ENCODE measurements at places on chromosomes 11 and 22.

DNA sequence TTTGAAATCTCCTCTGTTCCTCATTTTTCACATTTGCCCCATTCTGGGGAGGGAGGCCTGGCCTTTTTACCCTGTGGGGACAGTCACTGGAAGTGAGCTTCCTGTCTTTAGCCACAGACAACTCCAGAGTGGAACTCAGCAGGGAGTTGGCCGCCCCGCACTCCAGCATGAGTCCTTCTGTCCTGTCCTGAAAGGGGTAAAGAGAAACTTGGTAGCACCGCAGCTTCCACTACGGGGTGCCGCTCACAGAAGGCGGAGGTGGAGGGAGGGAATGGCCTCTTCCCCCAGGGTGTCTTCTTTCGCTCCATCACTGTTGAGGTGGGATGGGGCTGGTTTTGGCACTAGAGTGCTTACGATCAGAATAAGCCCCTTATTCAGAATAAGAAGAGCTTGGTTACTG is 132.2 kb downstream of the ST3GAL4 start:
- no peak for DNase-seq

- no peak for DNase-seq
These were observed 755 bp downstream of the NRIP3 start for GRCh38 chr11:9002920-9003572.

DNA sequence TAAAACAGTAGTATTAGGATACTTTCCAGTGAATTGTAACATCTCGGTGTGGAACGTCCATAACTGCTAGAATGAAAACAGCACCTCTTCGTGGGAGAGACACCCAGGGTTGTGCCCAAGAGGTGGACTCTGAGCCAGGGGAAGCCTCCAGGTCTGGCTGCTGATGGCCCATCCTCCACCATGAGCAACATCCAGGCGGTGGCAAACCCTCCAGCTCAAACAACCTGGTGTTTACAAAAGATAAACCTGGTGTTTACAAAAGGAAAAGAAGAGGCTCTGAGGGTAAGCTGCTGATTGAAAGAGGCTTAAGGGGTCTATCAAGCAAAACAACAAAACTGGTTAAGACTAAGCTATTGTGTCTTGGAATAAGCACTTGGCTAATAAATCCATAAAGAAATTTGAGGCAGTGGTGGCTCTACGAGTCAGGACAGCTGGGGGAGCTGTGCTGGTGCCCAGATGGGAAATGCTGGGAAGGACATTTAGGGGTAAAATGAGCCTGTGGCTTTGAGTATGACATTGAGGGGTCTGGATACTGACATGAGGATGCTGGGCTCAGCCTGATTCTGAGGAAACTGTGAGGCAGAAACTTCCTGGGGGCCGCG is 909.0 kb downstream of the BRD1 start:
- DNase-seq: no peak

DNA sequence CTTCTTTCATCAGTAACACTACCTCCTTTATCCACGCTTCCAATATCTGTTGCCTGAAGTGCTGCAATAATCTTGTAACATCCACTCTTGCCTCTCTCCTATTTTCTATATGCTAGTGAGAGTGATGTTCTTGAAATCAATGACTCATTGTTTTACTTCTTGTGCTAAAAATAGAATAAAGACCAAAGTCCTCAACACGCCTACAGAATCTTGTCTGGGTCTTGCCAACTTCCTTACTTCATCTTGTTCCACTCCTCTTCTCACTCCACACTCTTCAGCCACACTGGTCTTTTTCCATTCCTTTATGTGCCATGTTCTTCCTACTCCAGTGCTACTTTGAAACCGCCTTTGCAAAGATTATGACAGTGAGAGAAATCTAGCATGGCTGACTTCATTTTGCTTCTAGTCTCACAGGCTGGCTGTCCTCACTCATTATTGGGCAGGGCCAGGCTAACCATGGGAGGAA is 136.4 kb downstream of the CCDC81 start:
- DNase-seq: no peak

DNA sequence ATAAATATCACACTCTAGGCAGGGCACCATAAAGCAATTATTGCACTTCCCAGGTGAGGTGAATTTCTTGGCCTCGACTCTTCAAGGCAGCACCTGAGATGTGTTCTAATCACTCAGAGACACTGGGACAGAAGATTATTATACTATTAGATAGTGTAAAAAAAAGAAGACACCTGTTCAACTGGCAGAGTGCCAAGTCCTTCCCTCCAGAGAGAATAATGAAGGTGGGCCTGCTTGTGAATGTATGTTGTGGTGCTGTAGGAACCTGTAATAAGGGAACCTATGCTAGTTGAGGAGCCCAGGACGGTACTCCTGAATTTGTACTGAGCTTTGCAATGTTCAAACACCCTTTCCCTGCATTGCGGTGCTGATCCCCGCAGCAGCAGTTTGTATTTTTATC is 107.5 kb downstream of the NXPE2 start:
- DNase-seq: no peak

GRCh38 chr22:41847300-41847699 is 14.4 kb downstream of the SREBF2 start:
- DNase-seq: no peak

- no peak for DNase-seq
These were observed 7.5 kb upstream of the ST3GAL4 start for GRCh38 chr11:126347751-126348668.

DNA sequence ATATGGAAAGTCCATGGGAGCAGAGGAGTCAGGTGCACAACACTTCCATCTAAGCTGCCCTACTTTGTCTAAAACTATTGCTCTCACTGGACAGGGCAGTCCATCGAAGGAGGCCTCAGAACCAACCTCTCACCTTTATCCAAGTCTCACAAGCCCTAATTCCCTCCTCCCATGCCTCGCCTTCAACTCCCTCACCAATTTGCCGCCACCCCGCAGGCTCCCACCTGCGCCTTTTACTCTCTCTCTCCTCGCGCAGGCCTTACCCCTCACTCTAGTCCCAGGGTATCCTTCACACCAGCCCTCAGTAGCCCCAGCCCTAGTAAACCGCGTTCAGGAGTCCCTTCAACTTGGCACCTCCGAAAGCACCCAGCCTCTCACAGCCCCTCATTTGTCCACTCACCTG is 451 bp downstream of the FHIP1B start:
- DNase-seq: no peak

DNA sequence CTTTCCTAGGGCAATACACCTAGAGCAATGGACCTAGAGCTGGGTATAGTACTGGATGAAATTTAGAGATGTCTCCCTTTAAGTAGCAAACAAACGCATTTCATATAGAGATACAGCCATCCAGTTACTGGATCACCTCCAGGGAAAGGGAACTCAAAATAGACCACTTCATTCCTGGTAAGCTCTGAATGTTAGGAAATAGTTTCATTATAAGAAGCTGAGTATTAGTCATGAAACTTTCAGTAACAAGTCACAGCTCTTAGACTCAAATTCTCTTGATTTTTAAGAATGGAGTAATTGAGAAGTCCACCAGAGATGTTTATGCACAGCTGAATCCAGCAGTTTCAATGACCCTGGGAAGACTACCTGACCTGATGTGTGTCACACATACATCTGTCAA is 221.9 kb downstream of the FAM76B start:
- no peak for DNase-seq

- no peak for DNase-seq
These were observed 83.1 kb upstream of the PRODH start for GRCh38 chr22:19019029-19019678.

DNA sequence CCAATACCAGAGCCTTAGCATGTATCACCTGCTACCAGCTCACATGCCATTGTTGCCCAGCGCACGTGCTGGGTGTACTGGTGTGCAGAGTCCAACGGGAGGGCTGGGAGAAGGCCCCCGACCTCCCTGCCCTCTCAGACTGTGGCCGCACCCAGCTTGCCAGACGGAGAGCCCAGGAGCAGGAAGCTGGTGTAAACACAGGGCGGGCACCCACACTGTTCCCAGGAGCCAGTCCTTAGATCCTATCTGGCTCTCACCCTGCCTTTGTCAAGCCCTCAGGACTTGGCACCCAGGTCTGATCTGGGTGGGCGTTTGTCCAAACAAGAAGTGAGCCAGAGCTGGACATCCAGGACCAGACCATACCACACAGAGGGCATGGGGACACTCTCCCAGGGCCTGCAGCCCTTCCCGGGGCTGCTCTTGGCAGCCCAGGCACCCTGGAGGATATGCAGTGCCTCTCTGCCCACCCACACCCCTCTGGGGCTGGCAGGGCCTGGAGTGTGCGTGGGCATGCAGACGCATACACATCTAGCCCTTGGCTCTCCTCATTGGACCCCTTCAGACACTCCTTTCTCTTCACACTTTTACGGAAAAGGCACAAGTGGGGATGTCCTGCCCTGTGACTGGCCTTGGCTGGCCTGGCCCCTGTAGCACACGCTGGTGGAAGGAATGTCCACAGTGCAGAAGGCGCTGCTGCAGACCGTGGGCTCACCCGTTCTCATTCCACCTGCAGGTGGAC is 19.9 kb upstream of the CLDN5 start:
- no peak for DNase-seq

DNA sequence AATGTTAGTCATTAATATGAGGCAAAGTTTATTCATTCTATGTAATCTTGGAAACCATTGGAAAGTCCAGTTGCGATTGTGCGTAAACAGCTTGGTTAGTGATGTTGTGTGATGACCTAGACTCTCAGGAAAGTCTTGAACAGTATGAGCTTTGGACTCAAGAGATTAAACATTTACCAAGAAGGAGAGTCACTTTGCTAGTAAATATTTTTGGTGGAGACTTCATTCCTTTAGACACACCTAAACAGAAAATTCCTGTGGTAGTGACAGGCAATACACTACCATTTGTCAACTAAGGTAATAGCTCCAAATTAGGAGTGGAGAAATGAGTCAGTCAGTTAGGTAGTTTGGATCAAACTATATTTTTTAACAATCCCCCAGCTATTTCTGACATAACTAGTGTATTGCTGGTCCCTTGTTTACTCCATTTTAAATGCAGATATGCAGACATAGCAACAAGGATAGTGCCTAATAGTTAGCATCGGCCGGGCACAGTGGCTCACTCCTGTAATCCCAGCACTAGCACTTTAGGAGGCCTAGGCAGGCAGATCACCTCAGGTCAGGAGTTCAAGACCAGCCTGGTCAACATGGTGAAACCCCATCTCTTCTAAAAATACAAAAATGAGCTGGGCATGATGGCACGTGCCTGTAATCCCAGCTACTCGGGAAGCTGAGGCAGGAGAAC is 89.3 kb downstream of the ARHGAP42 start:
- DNase-seq: no peak

GRCh38 chr11:68610452-68611116 is 73.8 kb upstream of the GAL start:
- no peak for DNase-seq

DNA sequence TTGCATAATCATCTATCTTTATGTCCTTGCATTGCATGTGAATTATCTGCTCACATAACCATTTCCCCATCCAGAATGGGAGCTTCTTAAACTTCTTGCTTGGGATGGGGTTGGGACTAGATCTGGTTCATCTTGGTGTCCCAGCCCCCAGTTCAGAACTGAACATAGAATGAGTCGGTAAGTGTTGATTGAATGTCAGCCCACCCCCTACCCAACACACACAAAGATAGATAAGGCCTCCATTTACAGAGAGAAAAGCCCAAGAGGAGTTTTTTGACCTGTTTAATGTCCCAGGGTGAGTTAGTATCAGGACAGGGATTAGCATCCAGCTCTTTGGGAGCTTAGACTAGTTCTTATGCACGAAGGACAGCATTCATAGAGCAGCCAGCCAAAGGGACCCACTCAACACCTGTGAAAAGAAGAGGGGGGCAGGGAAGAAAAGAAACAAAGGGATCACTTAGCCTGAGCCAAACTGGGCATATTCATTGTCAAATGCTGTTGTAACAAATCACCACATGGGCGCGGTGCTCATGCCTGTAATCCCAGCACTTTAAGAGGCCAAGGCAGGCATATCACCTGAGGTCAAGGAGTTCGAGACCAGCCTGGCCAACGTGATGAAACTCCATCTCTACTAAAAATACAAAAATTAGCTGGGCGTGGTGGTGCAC is 57.4 kb downstream of the CHRDL2 start:
- DNase-seq: no peak

All from tibial artery (tissue), 4 donors.